ENCODE measurements at places on chromosomes 7 and 10.

DNA sequence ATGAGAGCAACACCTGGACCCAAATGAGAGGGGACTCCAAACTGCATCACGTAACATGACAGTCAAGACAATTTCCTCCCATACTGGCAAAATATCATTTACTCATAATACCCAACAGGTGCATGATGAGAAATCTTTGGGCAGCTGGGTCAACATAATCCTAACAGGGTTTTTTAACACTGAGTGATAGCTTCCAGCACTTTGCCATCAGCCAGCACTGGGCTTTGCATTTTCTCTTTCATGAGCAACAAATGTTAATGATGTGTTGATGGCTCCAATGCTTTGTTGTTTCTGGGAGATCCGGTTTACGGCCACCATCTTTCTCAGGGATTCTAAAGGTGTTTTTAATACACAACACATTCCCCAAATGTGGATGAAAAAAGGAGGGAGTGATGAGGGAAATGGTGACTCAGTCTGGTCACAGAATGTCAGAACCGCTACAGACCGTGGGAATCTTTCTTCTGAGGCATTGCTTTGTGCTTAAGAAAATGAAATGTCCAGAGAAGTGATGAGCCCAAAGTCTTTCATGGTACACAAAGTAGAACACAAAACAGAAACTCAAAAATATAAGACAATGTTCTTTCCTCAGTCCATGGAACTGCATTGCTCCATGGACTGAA is 705.7 kb upstream of the IGFBP3 start:
- no peak for DNase-seq

- DNase-seq, result no peak
These were observed 330.7 kb downstream of the CDC14C start for GRCh38 chr7:49255054-49255453.

- DNase-seq, result no peak
These were observed 61.7 kb downstream of the PRF1 start for GRCh38 chr10:70540789-70541360.

- DNase-seq, result no peak
These were observed 204.7 kb downstream of the CNTNAP2 start for GRCh38 chr7:146321301-146321700.

- DNase-seq, result no peak
These were observed 112.1 kb downstream of the CUL2 start for GRCh38 chr10:34978080-34978479.

DNA sequence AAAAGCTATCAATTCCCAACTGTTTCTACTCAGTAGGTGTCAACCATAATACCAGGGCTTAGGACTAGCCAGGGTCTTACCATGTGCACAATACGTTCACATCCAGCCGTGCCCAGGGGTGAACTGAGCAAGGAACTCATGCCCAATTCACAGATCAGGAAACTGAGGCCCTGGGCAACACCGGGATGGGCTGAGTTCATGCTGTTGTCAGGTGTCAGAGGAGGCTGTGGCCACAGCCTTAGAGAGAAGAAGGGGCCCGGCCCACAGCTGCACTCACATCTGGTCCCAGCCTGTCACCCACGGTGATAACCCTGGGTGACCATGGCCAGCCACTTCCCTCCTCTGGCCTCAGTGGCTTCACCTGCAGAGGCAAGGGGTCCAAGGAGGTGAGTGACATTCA is 92.0 kb downstream of the FAM53B start:
- no peak for DNase-seq

DNA sequence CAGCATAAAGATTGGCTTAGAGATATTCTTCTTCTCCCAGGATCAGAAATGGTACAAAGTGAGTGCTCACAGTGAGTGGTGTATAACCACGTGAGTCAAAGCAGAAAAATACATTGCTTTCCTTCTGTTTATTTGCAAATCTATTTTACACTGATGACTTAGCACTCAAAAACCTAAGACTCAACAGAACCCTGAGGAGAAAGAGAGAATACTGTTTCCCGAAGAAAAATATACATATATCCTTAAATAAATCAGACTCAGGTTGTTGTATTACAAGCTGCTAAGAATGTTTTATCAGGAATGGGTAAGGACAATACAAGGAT is 48.7 kb downstream of the ODAD2 start:
- no peak for DNase-seq

DNA sequence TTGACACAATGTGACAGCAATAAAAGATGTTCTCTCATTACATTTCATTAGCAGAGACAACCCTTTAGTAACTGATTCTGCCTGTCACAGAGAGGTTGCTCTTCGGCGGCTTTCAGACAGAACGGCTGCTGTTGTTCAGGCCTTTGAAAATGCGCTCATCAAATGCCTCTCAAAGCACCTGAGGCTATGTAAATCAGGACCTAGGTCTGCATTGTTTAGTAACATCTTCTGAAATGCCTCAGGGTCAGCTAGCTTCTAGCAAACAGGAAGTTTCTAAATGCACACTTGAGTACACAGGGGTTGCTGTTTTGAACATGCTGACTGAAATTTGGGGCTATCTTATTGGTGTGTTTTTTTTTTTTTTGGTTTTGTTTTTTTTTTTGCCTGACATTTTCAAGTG is 143.3 kb upstream of the DKK1 start:
- no peak for DNase-seq

GRCh38 chr7:156050636-156051569 is 238.6 kb upstream of the SHH start:
- DNase-seq, result no peak

DNA sequence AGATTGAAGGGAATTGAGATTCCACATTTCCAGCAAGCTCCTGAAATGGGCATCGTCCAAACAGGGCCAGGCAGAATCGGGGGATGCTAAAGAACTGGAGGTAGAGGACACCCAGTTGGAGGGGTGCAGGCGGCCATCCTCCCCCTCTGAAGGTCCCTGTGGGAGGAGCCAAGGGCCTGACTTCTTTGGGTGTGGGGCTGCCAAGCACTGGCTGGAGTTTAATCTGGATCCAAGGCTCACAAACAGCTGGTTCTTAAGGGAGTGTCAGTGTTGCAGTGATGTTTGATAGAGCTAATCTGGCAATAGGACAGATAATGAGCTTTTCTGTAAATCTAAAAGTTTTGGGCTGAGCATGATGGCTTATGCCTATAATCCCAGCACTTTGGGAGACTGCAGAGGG is 20.8 kb downstream of the TSPAN14 start:
- DNase-seq, result no peak

GRCh38 chr10:14362104-14362503 is 31.4 kb upstream of the FRMD4A start:
- no peak for DNase-seq
